NCI-H187 treated with DMSO at 0.1 percent for 48 hours (cell line): ENCODE measurements at places on chromosomes 6 and 20.

GRCh38 chr6:121794630-121795029, 359.2 kb downstream of the GJA1 start:
- DNase-seq: no peak

DNA sequence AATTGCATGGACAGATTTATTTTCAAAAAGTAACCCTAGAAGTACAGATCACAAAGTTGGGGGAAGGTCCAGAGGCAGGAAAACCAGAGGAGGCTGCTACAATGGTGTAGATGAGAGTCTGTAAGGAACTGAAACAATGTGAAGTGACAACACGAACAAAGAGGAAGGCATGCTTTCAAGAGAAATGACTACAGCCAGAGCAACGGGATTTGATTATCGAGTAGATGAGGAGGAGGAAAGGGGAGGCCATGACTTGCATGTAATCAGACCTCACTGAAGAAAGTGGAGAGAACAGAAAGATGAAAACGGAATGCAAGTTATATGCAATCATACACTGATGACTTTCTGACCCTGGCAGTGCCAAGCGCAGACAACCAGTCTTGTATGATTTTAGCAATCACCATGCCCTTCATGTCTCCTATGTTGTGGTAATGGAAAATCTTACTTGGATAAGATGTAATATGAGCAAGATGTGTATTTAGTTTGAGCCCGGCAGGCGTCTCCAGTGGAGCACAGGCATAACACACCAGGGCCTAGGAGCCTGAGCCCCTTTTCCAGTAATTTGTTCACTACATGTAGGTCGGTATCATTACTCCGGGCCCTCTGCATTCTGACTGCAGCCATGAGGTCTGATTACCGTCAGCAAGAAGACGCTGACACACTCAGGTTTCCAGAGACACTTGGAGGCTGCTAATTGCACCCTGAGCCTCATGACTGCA, 34.0 kb upstream of the FAM83C start:
- DNase-seq: no peak

DNA sequence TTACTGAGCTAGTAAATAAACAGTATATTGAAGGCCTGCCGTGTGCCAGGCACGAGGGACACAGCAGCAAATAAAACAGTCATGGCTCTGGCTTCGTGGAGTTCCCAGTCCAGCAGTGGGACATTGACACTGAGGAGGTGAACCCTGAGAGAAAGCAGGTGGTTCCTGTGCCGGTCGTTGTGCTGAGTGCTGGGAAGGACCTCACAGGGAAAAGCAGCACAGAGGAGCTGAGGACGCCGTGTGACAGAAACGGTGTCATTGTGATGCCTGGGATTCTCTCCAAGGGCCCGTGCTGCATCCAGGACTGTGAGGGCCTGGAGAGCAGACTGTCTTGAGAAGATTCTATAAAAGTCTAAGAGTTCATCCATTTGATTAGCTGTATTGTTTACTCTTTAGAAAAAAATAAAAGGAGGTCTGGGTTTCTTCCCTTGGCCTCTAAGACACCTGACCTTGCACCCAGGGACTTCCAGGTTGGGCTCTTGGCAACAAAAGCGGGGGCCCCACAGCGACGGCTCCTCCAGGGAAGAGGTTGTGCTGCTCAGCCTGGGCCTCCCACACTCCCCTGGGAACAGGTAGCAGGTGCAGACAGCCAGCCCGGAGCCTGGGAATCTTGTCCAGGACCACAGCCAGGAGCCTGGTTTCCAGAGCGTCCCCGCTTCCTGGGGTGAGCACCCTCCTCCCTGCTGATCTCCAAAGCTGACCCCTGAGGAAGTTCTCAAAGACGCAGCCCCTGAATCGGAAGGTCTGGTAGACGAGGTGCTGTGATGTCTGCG, 251.2 kb upstream of the PMEPA1 start:
- DNase-seq: no peak

DNA sequence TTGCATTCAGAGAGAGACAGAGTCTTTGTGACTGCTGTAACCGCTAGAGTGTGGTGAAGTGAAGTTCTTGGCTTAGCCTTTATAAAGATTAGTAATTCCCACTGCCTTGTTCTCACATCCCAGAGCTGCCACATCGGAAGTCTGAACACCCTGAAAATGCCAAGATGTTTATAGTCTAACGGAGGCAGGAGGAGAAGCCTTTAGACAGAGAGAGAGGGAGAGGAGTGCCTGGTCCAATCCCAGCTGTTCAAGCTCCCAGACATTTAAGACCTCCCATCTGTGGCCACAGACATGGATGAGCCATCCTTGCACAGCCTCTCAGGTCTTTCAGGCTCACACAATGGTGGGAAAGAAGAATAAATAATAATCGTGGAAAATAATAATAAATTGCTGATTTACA, 1422.8 kb upstream of the EYS start:
- no peak for DNase-seq

GRCh38 chr6:78771586-78771985, 95.8 kb upstream of the IRAK1BP1 start:
- no peak for DNase-seq

DNA sequence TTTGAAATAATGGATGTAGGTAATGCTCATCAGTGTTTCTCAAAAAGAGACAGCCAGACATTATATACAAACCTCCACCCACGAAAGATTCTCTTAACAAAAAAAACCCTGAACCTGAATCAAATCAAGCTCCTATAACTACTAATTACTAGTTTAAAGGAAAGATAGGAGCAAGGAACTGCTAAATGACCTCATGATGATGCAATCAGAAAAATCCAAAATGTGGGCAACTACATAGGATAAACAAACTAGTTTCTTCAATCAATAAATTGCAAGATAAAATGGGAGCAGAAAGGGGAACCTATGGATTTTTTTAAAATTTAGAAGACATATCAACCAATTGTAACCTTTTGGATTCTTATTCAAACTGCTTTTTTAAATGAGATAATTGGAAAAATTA, 43.2 kb upstream of the TMEM30A start:
- DNase-seq: no peak

- DNase-seq: no peak
Observed at GRCh38 chr6:10136636-10137035, 278.2 kb downstream of the TFAP2A start.

GRCh38 chr6:131322125-131322524, 186.9 kb downstream of the AKAP7 start:
- no peak for DNase-seq

DNA sequence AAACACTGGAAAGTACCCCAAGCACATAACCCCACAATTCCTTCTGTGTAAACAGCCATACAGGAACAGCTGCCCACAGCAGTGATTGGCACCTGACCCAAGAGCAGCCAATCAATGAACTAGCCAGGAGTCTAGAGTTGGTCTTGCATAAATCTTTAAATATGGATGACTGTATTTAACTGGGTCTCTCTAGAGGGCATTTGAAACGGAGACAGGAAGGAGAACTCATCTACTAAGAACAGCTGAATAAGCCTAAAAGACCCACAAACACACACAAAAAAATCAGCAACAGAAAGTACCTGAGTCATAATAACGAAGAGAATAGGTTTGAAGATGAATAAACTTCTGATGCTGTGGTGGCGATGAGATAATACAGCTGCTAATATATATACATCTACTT, 49.0 kb upstream of the ASF1A start:
- no peak for DNase-seq

- no peak for DNase-seq
Observed at GRCh38 chr6:4962905-4963304, 40.9 kb downstream of the RPP40 start.

- DNase-seq: no peak
Observed at GRCh38 chr6:64838726-64839125, 868.3 kb downstream of the EYS start.

DNA sequence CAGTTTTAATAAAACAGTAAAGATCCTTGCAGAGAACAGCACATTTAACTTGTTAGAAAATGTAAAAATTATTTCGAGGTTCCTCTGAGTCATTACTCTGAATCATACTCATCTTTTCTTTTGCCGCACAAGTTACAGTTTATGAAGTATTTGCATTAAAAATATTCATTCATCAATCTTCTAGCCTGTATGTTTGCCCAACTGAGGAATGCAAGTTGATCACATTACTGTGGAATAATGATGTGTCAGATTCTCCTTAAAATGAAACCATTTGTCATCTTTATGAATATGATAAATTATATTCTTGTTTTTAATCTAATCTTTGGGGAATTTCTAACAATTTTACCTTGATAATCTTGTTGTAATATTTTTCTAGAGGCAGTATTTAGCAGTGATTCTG, 340.4 kb upstream of the OPRM1 start:
- DNase-seq: no peak

DNA sequence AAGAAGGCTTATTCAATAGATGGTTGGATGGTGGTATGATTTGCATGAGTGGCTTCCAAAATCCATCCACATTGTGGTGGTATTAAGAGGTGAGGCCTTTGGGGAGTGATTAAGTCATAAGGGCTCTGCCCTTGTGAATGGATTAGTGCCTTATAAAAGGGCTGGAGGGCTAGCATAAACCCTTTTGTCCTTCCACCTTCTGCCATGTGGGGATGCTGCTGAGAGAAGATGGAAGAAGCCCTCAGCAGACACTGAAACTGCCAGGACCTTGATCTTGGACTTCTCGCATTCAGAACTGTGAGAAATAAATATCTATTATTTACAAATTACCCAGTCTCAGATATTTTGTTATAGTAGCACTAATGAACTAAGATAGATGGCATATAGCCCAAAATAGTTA, 27.8 kb upstream of the SRPK1 start:
- DNase-seq: no peak

- DNase-seq: no peak
Observed at GRCh38 chr6:49721297-49721696, 8.0 kb upstream of the CRISP2 start.

DNA sequence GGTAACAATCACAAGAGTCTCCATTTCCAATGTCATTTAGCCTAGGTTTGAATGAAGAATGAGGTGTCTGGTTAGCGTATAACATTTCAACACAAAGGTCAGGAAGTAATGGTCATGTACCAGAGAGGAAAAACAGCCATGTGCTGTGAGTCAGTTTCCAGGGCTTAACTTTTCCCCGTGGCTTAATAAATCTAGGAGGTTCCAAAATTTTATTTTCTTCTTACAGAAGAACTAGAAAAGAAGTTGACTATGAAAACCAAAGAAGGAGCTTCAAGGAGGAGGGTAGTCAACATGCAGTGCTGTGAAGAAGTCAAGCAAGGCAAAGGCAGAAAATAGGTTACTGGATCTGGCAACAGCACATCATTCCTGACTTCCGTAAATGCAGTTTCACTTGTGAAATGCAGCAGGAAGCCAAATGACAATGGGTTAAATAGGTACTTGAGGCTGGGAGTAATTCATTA, 8.4 kb upstream of the GABRR2 start:
- no peak for DNase-seq

DNA sequence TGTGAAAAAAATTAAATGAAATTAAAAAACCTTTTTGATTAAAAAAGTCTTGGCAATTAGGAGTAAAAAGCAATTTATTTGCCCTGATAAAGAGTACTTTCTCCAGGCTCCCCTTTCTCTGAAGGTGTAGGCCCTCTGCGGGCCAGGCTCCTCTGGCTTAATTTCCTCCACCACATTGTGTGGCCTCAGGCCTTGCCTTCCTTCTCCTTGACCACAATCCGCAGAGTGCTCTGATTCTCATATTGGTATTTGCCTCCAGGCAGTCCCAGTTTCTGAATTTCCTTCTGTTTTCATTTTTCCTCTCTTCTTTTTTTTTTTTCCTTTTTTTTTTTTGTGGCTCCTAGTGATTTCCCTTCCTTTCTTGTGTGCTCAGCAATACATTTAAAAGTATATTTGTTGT, 96.4 kb downstream of the AIG1 start:
- no peak for DNase-seq

GRCh38 chr6:79334674-79335073, 100.2 kb upstream of the HMGN3 start:
- no peak for DNase-seq

GRCh38 chr6:15313367-15313766, 67.5 kb downstream of the JARID2 start:
- DNase-seq: no peak

- no peak for DNase-seq
Observed at GRCh38 chr6:139903411-139904157, 529.1 kb upstream of the CITED2 start.

GRCh38 chr20:62304331-62305148, 1.7 kb downstream of the ADRM1 start:
- DNase-seq: no peak

DNA sequence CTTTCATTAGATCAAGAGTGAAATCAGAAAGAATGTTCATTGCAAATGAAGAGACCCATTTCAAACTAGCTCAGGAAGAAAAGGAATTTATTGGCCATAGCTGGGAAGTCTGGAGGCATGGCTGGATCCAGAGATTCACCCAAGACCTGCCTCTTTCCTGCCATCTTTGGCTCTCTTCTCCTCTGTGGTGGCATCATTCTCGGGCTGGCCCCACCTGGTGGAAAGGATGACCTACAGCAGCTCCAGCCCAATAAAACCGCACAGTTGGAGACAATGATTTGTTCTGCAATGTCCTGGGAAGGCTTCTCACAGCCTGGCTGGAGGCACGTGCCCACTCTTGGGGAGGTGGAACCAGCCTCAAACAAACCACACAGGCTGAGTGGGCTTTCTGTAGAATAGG, 18.1 kb upstream of the FERMT1 start:
- DNase-seq: no peak

DNA sequence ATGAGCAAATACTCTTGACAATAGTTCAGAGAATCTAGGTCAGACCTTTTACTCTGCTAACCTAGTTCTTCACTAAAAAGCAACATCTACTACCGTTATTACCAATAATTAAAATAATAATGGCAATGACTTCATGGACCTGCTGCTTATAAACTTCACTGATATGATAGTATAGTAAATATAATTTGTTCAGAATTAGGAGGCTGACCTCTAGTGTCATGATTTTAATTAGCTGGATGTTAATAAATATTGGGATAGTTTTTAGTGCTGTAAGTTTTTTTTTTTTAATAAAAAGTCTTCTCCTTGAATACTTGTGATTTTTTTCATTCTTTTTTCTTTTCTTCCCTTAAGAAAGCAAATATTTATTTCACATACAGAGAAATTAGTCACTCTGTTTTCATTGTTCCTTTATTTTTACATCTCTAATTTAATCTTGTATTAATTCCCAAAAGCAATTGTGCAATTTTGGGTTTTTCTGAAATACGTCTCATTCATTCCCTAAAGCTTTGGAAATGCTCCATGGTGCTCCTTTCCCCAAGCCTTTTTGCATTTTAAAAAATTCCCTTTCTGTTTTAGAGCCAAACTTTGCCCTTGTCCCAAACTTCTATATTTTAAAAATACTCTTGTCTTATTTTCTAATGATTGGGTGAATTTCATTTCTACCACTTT, 46.6 kb upstream of the UST start:
- DNase-seq: no peak
